T-helper 1 cell (primary cell): ENCODE measurements at places on chromosomes 12 and 14.

GRCh38 chr14:88559852-88560251, 3.0 kb upstream of the ZC3H14 start:
- no peak for DNase-seq

- DNase-seq = no peak
These were observed 69.3 kb upstream of the KCNJ8 start for GRCh38 chr12:21843795-21844194.

- no peak for DNase-seq
These were observed 75.2 kb downstream of the TTC9 start for GRCh38 chr14:70716958-70717357.

- DNase-seq = no peak
These were observed 384.7 kb downstream of the CCDC91 start for GRCh38 chr12:28574746-28575592.

- no peak for DNase-seq
These were observed 24.9 kb upstream of the CHGA start for GRCh38 chr14:92897922-92898565.

DNA sequence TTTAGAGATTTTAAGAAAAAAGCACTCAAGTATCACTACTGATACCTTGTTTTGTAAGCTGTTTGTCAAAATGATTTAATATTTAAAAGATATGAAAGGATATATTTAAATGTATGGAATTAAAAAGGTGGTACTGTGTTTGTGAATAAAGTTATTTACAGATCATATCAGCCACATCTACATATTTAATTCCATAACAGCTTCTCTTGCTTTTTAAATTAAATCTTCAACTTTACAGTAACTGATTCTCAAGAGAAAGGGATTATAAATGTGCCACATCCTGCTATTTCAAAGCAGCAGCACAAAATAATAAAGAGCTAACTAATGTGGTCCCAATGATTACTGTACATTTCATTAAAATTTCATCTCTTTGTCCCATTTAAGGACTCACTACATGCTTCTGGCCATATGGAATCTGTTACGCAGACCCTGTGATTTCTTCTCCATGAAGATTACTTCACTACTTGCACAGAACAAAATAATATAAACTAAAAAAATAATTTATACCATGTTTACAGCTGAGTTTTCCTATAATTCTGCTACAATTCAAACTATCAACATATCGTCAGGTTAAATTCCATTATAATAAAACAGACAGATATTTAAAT, 117.8 kb downstream of the MED13L start:
- DNase-seq = no peak

DNA sequence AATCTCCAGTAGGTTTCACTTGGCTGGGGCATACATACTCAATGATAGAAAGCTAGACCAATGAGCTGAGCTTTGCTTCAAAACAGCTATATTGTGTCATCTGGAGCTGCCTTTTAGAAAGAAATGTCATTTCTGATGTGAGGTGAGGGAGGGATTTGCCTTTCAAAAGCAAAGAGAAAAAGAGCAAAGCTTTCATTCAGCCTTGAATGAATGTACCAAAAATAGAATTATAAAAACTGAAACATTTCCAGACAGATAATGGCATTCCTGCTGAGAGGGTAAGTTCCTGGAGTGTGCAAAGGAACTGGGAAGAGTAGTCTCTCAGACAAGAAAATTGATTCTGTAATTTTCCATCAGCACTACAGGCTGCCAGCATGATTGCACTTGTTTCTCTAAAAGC, 710.0 kb downstream of the LRFN5 start:
- no peak for DNase-seq
